ENCODE measurements at places on chromosomes 4 and X.
A peak's percentile ranks its signal among the peaks of the same experiment; 100 is the strongest.

DNA sequence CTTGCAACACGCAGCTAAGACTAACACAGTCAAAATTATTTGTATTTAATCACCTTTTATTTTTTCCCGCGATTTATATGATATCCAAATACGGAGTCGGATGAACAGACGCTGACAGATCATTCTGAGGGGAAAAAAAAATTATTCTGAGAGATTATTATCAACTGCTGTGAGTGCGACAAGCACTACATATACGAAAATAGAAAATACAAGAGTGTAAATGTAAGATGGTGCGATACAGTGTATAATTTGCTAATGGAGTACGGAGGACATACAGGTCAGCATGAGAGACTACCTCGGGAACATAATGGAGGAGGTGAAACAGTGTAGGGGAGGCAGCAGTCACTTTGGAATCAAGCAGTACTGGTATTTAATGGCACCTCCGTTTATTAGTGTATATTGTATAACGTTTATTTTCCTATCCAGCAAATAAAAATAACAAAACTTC lies 2.8 kb upstream of the LIN54 start:
- DNase-seq = no peak

DNA sequence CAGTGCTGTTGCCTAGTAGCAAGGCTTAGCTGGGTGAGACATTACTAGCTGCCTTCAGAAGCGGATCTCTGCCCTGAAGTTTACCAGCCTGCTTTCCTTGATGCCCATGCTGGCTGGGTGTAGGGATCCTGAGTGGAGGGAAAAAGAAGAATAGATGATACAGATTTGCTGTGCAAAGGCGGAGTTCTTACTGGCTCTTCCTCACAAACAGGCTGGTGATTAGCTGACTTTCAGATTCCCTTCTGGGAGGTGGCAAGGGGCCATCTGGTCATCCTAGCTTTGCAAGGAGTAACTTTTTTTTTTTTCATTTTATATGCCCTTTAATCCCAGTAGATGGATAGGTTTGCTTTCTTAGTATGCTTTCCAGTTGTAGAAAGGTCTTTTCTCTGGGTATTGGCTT lies 44.8 kb downstream of the SMARCA5 start:
- no peak for DNase-seq

- DNase-seq = no peak
Measured at GRCh38 chr4:79177388-79177787, 148.5 kb downstream of the NAA11 start.

DNA sequence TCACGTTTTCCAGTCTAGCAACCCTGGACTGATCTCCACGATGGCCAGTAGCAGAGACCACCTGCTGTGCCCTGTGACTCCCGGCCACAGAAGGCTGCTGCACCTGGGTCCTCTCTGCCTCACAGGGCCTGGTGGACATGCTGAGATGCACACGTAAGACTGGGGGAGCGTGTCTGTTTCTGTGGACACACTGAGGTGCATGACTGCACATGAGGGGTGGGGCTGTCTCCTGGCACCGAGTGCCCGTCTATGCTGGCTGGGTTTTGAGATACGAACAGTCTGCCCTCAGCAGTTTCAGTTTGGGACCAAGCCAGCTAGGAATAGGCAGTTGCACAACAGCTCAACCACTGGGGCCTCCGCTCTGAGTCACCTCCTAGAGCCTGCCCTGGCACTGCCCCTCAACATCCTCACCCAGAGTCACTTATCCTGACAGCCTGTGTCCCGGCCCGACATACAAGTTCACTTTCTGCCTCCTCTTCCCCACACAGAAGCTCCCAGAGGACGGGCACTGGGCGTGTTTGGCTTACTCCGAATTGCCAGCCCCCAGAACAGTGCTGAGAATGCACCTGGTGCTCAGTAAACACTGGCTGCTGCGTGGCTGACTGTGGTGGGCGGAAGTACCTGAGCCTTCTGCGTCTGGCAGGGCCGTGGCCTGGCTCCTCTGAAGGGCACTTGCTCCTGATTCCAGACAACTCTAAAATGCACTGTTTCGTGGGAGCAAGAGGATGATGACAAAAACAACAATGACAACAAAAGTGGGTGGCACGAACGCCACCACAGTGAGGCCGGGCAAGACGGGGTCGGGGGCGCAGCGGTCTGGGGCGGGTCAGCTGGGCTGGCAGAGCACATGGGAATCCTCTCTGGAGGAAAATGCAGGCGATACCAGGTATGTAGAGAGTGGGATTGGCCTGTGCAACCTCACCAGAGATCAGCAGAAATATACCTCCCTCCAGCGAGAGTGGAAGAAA lies 30.9 kb downstream of the RNF212 start:
- no peak for DNase-seq

GRCh38 chr4:39030725-39031124 lies 1.5 kb downstream of the TMEM156 start:
- no peak for DNase-seq

DNA sequence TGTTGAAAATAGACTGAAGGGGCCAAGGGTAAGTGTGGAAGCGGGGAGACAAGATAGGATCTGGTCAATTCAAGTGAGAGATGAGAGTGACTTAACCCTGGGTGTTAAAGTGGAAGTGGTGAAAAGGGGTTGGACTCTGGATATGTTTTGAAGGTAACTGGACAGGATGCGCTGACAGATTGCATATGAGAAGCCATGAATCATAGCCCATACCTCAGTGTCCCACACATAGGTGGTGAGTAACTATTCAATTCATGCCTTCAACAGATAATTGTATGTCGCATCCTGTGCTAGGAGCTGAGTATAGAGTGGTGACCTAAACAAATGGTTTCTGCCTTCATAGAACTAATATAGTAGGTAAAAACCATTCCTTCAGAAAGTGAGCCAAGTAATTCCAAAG lies 76.7 kb downstream of the KLHL34 start:
- DNase-seq = no peak

GRCh38 chrX:130082244-130083106 lies 27.8 kb downstream of the ELF4 start:
- DNase-seq = peak; percentile 1

DNA sequence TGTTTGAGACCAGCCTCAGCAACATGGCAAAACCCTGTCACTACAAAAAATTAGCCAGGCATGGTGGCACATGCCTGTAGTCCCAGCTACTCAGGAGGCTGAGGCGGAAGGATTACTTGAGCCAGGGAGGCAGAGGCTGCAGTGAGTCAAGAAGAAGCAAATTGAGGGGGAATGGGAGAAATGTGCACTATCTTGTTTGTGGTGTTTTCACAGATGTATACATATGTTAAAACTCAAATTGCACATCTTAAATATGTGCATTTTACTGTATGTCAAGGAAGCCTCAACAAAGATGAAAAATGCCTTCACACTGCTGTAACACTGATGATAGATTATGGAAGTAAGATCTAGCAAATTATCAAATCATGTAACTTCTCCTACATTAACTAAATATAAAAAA lies 44.3 kb downstream of the THOC2 start:
- no peak for DNase-seq

GRCh38 chr4:3021627-3022026 lies 52.7 kb downstream of the HTT-AS start:
- no peak for DNase-seq

Measured in hypothalamus (tissue), 51 donors.